Skeletal muscle cell (primary cell): ENCODE measurements at places on chromosomes 6 and 20.

DNA sequence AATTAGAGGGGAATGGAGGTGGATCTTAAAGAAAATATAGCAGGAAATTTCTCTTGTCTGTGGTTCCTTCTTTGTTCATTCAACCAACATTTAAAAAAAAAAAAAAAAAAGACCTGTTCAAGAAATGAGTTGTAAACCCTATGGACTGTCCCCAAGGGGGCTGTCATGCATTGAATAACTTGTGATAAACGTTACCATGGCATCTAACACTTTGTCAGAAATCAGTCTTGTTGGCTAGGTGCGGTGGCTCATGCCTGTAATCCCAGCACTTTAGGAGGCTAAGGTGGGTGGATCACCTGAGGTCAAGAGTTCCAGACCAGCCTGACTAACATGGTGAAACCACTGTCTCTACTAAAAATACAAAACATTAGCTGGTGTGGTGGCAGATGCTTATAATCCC, 381.7 kb downstream of the BCKDHB start:
- DNase-seq, result no peak

DNA sequence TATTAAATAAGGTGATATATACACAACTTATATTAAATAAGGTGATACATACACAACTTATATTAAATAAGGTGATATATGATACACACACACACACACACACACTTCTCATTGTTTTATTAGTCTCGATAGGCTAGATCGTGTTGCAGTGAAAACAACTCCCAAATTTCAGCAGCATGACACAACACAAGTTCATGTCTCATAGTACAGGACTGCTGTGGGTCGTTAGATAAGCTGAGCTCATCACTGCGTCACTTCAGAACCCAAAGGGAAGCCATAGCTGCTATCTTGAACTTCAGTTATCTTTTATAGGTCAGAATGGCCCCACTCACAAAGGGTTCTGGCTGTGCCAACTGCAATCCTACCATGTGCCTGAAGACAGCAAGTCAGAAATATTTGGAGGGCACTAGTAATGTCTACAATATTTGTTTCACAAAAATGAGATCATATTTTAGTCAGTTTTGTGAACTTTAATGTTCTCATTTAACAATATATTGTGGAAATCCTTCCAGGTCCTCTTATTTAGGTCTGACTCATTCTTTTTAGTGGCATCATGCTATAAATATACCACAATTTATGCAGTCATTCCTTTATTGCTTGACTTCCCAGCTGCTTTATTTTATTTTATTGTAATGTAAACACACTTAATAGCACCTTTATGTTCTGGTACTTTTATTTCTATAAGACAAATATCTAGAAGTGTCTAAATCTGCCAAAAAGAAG, 290.2 kb downstream of the PHACTR1 start:
- DNase-seq, result peak; percentile 39

DNA sequence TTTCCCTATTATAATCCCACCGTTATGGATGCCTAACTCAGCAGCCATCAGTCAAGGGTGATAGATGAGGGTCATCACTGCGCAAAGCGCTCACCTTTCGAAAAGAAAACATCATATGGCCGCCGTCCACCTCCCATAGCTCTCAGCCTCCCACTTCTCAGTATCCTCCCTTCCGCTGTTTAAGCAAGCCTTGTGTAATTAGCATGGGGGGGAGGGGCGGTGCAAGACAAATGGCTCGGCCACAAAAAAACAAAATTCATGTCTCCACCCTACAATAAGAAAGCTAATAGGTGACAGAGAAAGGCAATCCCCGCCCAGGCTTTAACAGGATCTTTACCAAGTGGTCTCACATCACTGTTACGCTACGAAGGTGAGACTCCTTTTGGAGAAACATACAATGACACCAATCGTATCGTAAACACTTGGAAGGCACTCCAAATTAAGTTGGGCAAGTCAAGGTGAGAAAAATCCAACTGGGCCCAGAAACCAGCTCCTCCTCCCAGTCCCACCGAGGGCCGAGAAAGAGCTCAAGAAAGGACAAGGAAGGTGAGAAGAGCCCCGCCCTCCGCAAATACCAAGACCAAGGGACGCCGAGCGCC, 645 bp downstream of the DDX39B start:
- DNase-seq, result no peak

GRCh38 chr6:52644253-52644652, 26.7 kb upstream of the TMEM14A start:
- DNase-seq, result no peak
